Lung (tissue), 17 donors: ENCODE measurements at places on chromosomes 6 and 20. TPM values are rescaled to one million over a fixed set of nuclear protein-coding genes. Genes with fewer than 3 reads are reported as not detected.

HSPA1A gene
- polyA plus RNA-seq, result 90.6 TPM

IL17A gene
- polyA plus RNA-seq, result 0.14 TPM

AVP gene
- not detected for polyA plus RNA-seq

APCDD1L gene
- polyA plus RNA-seq, result 0.10 TPM

ZSCAN31 gene
- 5.6 TPM for polyA plus RNA-seq

GRCh38 chr6:36757206-36757605, 59.6 kb downstream of the RAB44 start:
- DNase-seq, result no peak

- DNase-seq, result peak; percentile 92
Observed at GRCh38 chr20:59835448-59836395, 97.7 kb downstream of the SYCP2 start.

DNA sequence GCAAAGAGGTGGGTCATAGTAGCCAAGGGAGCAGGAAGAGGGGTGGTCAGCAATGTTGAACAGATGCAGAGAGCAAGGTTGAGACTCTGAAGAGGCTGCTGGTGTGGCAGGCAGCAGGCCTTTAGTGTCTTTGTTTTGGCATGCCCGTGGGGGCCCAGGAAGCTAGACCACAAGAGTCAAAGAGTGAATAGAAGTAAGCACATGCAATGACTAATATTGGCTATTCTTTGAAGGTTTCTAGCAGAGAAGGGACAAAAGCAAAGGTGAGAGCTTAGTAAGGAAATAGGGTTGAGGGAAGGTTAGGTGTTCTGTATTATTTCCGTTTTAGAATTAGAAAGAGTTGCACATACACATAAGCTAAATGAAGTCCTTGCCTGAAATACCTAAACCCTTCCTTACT, 18.8 kb downstream of the TDRD6 start:
- no peak for DNase-seq

DNA sequence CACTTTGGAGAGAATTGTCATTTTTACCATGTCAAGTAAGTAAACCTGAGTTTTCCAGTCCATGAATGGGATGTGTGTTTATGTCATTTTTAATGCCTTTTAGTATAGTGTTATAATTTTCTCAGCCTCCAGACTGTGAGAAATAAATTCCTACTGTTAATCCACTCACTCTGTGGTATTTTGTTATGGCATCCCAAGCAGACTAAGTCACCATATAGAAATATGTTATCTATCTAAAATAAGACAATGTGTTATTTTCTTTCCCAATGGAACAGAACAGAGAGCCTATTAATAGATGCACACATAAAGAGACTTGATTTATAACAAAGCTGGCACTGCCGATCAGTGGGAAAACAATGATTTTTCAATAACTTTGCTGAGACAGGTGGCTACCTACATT, 70.2 kb upstream of the SLC4A11 start:
- DNase-seq, result no peak

DNA sequence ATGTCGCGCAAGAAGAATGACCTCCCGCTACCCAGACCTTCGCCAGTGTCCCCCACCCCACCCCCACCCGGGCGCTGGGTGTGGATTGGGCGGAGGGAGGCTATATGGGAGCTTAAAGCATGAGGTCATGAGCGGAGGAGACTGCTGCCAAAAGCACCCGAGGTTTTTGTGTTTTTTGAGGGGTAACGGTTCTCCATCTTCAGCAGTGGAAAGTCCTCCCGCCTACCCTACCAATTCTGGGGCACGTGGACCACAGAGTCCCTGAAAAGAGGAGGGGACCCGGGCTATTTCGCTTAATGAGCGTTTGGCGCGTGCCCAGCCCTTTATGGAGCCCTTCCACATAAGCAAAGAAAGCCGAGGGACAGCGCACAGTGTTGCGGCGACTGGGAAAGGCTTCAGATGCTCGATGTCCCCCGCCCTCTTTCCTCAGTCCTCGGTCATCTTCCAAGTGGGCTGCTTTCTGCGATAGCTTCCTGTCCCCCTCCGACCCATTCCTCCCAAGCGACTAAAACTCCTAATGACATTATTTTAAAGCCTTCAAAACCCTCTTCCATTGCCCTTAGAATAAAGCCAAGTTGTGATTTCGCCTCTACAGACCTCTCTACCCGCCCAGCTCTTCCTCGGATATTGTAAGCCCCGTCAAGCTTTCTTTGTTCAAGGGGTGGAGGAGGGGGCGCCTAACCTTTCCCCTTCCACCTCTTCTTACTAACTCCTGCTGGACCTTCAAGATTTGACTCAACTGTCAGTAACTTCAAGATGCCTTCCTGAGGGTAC, 2.1 kb upstream of the TRERF1 start:
- DNase-seq, result peak; percentile 94

- no peak for DNase-seq
Observed at GRCh38 chr6:1862411-1862810, 252.7 kb downstream of the FOXC1 start.

DNA sequence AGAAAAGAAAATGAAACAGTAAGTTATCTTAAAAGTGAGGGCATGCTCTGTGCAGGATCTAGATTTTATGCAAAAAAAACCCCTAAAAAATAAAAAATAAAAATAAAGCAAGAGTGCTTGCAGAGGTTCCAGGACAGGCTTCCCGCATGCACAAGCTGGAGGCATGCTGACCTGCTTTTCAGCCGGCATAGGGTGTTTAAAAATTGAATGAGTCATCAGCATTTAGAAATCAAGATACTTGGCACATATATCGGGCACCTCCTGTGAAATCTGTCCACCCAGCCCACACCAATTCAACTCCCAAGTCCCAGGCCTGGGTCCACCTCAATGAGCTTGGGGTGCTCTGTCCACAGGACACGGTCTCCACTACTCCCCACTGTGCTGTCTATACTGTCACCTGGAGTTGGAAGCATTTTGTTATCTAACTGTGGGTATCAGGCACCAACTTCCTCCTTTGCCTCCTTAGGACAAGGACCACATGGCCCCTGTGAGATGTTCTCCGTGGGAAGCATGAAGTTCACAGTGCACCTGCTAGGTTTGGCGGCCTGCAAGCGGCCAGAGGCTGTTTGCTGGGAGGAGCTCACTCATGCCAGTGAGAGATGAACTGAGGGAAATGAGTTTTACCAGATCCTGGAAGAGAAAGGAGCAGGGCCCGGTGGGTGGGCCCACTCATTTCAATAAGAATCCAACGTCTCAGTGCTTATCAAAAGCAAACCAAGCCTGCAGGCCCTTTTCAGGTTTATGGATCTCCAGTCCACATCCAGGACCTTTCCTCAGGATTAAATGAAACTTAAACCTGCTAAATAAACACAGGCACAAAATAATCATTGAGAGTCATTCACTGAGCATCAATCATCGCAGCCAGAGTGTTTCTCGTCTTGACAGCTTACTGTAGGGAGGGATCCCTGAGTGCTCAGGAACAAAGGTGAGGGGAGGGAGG, 121.1 kb downstream of the FOXA2 start:
- no peak for DNase-seq

DNA sequence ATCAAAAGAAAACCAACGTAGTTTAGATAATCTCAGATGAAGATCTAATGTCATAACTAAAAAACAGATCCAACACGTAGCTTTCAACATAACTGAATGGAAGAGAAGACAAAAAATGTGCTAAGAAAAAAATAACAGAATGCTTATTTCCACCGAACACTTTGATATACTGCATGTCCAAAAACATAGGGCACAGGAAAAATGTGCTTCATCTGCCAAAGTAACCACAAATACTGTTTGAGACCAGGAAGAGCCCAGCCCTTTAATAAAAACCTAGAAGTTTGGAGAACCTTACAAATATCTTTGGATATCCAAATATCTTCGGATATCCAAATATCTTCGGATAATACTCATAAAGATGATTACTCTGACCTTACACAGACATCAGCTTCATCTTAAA, 19.8 kb downstream of the LAMA4 start:
- DNase-seq, result no peak

GRCh38 chr6:5566718-5567117, 305.4 kb downstream of the FARS2 start:
- DNase-seq, result no peak

DNA sequence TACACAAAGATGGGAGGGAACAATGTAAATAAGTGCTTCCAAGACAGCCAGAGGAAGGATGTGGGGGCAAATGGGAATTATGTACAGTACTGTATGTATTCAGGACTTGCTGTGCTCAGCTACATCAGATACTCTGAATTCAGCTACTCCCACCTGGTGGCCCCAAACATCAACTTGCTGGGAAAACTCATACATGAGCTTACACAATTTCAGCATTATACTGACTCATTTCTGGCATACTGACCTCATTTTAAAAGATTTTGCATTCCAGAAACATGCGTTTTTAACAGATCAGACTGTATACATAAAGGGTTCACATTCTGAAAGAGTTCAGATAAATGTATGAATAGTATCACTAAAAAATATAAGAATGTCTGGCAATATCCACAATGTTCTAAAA, 59.7 kb downstream of the GPX5 start:
- DNase-seq, result peak; percentile 56

DNA sequence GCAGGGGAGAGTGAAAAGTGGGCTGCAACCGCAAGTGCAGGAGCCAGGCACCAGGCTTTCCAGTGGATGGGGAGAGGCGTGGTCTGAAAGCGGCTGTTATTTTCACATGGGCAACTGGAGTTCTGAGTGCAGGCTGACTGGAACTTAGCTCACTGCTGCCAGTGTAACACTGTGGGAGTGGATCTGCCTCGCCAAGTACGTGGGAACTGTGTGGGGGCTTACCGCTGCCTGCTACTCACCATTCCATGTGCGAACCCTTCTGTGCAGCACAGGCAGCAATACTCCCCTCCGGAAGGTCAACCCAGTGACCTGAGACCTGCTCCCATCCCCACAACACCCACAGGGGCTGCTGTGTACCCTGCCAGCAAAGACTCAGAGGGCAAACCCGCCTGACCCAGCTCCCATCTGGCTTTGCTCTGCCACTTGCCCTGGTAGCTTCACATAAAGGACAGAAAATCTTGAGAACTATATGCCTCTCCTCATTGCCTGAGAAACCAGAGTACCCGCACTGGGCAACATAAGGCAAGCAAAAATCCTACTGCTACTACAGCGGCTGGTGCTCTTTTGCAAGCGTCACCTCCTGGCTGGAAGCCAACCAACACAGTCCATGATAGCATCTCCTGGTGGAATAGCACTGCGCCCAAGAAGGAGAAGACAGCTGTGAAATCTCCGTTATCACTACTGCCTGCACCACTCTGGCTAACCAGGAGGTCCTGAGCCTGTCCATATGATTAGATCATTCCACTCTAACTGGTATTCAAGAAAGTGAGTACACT, 54.4 kb upstream of the SIRPG start:
- peak; percentile 3 for DNase-seq
